Cortex of kidney (tissue), 1 donor: ENCODE measurements at places on chromosomes 7 and 10.

DNA sequence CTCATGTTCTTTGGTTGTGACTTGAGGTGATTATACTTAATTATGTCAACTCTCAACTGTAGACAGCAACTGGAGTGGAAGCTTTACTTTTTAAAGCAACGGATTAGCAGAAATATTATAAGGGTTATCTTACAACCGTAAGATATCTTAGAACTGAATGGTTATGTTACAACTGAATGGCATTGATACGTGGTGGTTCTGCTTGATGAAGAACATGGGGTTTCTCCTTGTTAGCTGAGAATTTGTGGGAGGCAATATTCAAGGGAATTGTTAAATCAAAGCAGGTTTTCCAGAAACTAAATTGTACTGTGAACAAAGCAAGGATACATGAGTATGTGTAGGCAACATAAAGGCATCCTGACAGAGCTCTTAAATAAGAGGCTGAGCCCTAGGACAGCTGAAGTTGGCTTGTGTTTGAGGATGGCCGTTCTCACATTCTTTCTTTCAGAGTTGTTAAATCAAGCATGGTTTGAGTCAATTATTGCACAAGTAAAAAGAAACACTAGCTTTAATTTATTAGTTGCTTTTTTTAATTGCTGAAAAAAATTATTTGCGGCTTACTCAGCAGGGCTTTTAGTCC, 350.0 kb downstream of the PLXDC2 start:
- DNase-seq: no peak

- no peak for DNase-seq
Observed at GRCh38 chr7:4613846-4614548, 68.1 kb upstream of the FOXK1 start.

DNA sequence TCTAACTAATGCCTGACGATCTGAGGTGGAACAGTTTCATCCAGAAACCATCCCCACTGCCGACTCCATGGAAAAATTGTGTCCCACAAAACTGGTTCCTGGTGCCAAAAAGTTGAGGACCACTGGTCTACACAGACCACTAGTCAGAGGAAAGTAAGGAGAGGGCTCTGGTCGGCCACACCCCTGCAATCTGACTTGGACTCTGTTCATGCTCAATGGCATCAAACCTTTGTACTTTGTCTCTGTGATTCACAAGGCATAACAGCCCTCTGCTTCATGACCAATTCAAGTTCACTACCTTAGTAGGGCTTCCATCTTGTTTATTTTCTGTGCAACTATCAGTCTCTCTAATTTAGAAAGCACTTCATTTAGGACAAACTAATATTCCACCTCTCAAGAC, 1.8 kb downstream of the TUBAL3 start:
- no peak for DNase-seq

DNA sequence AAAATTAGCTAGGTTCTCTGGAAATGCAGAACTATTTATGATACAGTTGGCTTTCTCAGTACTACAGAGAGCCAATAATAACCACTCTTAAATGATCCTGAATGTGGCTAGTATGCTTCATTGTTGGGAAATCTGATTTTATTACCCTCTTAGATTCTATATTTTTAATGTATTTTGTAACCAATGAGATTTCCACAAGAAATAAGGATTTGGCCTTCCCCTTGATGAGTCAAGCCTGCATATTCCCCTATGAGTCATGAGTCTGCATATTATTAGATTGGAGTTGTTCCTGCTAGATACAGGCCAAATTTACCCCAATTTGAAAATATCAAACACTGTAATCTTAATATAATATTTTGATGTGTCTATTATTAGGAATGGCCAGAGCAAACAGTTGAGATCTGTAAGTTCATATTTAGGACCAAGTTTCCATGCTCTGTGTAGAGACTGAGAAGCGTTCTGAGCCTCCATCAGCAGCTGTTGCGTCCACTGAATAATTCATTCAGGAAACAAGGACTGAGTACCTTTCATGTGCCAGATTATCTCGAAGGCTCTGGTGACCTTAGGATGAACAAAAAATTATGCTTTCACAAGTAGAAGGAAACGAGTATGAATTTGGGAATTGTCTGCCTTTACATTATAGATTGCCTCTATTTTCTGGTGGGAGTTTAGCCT, 793.4 kb downstream of the NRG3 start:
- DNase-seq: no peak

DNA sequence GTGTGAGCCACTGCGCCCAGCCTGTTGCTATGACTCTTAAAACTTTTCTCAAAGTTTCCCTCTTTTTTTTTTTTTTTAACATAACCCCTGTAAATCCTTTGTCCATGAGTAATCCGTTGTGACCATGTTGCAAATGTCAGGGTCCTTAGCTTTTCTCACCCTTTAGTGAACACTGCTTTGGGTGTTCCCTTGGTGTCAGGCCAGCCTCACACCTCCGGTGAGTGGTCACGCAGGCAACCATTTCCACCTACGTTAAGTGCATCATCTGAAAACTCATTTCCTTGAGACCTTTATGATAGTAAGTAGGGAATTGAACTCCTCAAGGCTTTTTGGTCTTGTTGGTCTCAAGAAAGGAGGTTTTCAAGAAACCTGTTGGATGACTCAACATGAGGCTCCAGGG, 41.3 kb upstream of the OPN4 start:
- DNase-seq: no peak

- no peak for DNase-seq
Observed at GRCh38 chr10:72261784-72262404, 11.8 kb upstream of the DDIT4 start.

GRCh38 chr7:26664274-26664673, 200.1 kb downstream of the SKAP2 start:
- no peak for DNase-seq

DNA sequence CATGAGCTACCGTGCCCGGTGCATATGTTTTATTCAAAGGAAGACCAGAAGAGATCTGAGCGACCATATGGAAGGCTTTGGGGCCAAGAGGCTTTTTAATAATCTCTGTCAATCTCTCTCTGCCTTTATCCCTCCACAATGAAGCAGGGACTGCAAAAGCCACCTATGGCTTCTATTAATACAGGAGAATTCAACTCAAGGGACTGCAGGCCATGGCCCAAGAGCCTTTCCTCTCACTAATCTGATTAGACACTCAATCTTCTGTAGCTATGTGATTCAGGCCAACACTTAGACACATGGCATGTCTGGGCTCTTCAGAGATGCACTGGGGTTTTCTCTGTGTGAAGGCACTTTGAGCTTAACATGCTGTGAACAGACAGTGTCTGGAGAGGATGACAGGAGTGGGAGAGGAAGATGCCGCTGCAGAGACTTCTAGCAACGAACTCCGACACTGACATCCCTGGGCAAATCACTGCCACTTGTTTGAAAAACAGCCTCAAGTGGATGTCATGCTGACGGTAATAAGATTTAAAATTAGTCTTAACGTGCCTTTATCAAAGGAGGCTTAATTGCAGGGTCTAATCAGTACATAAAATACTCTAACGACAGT, 114.4 kb upstream of the AOAH start:
- no peak for DNase-seq

DNA sequence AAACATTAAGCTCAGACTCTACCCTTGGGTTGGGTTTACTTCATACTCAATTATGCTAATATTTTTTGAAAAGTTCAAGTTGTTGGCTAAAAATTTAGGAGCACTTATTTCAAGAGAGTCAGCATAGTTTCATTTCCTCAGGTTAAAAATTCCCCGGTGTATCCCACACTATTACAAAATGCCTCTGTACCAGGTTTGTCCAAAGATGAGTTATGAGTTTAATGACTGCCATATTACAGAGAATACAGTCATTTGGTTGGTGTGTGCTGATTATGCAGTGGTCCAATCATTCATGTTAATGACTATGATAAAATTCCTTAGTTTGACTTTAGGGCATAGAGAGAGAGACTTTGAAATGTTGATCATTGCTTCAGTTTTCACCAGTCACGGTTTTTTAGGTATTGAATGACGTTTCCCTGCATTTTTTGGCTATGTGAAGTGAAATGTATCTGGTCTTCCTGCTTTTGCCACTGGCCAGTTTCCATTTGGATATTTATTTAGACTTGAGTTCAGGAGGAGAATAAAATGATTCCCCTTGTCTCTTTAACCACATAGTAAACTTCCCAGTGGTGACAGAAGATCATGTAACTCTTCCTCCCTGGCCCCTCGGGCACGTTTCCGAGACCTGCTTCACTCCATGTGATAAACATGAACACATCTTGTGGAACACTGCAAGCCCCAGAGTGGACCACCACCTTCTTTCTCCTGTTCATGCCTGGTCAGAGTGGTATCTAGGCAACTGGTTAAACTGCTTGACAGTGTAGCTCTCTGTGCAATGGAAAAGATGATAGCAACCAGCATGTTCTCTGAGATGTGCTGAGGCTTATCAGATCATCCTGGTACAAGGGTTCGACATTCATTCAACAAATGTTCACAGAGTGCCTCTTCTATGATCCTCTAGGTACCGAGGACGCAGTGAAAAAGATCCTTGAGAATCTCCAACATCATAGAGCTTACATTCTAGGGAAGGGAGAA, 153.6 kb downstream of the CACNB2 start:
- DNase-seq: no peak

DNA sequence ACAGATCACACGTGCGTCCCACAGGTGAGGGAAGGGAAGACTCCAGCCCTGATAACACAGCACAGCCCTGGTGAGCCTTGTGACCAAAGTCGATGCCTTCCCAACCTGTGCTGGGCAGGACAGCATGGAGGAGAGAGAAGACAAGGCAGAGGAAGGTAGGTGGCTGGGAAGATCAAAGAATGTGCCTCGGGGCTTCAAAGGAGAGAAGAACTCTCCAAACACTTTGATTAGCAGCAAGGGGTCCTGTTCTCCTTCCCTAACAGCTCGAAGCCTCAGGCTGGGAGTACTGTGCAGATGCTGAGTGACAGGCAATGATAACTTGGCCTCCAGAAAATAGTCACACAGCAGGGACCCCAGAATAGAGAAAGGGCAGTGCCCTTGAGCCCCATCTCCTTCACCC, 288.5 kb downstream of the TCERG1L start:
- no peak for DNase-seq

DNA sequence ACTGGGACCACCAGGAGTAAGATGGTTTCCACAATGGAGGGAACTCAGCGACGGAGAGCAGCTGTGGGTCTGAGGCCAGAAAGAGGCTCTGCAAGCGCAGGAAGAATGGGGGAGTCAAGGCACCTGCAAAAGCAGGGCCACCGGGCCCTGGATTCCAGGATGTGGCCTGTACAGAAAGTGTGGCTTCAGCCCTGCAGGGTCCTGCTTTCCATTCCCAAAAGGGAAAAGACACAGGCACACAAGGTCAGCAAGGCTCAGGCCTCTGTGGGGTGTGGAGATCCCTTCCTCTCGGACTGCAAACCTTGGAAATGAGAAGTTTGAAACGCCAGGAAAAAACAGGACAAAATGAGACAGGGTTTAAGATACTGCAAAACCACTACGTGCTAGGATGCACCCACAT, 232.5 kb downstream of the TNS3 start:
- DNase-seq: no peak

- DNase-seq: no peak
Observed at GRCh38 chr7:96508371-96508770, 186.5 kb upstream of the SLC25A13 start.

GRCh38 chr10:30190577-30191552, 131.5 kb upstream of the JCAD start:
- no peak for DNase-seq

GRCh38 chr7:32506266-32507054, 11.2 kb downstream of the AVL9 start:
- no peak for DNase-seq

DNA sequence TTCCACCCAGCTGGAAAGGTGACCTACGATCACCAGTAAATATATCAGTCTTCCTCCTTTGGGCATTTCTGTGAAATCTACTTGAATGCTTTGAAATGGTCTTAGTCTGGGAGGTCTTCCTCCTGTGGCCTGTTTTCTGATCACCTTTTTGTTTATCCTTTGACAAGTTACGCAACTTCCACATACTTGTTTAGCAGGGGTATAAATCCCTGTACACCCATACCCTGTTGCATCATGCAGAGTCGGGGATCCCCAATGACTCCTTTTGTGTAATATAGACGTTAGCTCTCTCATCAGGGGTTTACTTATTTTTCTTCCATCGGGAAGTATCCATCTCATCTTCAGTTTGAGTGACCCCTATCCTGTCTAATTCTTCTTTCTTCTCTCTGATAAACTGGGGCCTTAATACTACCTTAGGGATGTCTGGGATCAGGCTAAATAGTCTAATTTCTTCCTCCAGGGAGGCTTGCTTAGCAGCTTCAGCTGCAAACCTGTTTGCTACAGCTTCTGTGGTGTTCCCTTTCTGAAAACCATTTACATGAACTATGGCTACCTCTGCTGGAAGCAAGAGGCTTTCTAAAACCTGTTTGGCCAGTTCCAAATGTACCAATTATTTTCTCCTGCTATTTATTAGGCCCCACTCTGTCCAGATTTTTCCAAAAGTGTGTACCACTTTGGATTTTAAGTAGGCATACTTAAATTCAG, 25.8 kb downstream of the MAPK8 start:
- no peak for DNase-seq

- no peak for DNase-seq
Observed at GRCh38 chr10:26743091-26743490, 45.6 kb downstream of the PDSS1 start.

GRCh38 chr10:112448888-112449287, 1.9 kb downstream of the VTI1A start:
- no peak for DNase-seq

DNA sequence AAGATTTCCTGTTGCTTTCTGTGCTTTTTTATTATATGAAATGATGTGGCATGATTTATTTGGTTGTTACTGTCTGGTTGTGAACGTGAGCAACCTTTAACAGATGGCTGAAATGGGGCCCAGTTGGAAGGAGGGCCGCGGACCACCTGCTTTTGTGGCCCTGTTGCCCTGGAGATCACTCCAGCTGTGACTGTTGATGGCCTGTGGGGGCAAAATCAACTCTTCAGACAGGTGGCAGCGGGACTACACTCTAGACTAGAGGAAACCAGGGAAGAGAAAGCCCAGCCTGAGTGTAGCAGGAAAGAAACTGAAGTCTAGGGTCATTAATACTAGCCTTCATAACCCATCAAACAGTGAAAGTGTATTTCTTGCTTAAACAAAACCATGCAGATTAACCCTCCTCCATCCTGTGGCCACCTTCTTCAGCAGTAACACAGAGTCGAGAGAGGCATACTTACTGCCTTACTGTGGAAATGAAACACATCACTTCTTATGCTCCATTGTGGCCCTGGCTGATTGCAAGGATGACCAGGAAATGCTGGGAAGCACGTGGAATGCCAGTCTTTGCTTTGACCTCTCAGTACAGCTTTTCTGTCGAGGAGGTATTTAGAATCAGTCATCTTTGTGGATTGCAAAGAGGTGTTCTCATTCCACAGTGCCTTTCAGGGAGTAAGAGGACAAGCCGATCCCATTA, 80.5 kb downstream of the CCNY start:
- no peak for DNase-seq

- no peak for DNase-seq
Observed at GRCh38 chr10:69856601-69857166, 55.0 kb downstream of the COL13A1 start.

GRCh38 chr7:16934722-16935340, 53.0 kb upstream of the AGR3 start:
- DNase-seq: no peak

GRCh38 chr7:12456506-12456905, 52.8 kb upstream of the VWDE start:
- DNase-seq: no peak
